ENCODE measurements at places on chromosomes 11 and 22.

DNA sequence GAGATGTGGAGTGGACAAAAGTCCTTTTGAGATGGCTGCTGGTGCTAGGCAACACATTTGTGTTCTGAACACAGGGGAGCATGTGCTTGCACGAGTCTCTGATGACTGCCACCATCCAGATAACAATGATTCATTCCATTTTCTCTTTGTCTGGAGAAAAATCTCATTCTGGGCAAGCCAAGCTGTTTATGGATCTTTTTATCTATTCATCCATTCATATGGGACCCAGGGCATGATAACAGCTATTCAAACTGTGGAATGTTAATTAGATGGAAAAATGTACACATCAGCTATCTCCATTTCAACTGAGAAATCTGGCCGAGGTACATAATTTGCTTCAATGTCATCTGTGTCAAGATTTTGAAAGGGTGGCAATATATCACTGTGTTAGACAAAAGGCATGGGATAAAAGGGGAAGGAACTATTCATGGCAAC, 117.5 kb upstream of the ZBED5 start:
- DNase-seq: no peak

DNA sequence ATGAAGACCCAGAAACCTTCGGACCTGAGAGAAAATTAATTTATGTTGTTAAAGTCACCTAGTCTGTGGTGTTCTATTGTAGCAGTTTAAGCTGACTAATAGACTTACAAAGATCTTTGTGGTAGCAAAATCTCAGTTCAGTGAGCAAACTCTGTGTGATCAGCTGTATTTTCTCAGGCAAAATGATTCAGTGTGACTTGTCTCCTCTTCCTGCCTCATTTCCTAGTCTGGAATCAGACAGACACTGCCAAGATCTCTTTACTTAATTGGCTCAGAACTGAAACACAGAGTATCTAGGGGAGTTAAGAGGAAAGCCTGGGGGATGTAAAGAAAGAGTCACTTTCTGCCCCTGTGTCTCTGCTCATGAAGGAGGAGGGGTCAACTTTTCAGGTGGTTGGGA, 564.7 kb downstream of the KCNA4 start:
- DNase-seq: no peak

DNA sequence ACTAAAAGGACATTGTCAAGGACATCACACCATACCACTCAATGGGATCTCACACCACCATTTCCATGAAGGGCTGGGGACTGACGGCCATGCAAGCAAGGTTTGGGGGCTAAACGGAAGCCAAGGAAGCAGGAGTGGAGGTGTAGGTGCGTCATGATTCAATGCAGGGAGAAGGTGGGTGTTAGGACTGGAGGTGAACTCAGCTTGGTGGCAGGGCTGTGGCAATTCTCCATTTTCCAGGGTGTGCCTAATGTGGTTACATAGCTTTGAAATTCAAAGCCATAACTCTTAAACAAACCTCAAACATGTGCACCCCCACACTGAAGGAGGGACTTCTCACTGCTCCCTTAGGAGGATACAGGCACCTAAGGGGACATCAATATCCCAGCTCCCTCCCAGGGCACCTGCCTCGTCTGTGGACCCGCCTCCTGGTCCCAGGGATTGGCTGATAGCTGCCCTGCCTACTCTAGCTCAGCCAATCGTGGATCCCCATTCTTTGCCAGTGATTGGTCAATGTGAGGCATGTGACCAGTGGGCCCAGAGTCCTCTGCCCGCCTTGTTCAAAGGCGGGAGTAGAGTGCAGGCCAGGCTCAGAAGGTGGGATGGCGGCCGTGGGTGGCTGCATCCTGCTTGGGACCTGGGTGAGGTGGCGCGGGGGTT, 64.6 kb downstream of the CTTN start:
- no peak for DNase-seq

DNA sequence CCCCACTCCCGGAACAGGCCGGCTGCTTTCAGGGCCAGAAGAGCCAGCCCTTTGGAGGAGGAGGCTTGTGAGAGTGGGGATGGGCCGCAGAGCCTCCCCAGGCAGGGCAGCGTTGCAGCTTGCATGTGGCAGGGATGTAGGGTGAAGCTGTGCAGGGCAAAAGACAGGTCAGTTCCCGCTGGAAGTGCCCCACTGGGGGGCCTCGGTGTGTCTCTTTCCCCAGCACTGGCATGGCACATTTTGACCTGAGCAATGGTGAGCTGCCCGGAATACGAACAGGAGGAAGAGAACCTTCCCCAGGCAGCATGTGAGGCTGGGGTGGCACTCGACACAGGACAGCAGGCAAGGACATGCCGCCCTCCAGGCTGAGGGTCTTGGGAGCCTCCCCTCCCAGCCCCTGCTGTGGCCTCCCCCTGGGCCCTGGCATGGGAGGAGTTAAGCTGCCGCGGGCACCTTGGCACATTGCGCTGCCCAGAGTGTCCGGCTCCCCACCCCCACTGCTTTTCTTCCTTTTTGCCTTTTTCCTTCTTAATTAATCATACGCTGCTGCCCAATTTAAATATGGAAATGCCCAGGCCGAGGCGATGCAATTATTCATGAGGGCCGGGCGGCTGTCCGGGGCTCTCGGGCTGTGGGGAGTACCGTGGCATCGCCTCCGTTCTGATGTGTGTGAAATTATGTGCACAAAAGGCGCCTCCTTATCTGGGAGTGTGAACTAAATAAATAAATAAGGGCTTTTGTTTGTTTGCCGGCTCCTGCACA, 76.0 kb upstream of the WNT7B start:
- no peak for DNase-seq

- DNase-seq: no peak
Observed at GRCh38 chr11:13463779-13464290, 813 bp upstream of the BTBD10 start.

DNA sequence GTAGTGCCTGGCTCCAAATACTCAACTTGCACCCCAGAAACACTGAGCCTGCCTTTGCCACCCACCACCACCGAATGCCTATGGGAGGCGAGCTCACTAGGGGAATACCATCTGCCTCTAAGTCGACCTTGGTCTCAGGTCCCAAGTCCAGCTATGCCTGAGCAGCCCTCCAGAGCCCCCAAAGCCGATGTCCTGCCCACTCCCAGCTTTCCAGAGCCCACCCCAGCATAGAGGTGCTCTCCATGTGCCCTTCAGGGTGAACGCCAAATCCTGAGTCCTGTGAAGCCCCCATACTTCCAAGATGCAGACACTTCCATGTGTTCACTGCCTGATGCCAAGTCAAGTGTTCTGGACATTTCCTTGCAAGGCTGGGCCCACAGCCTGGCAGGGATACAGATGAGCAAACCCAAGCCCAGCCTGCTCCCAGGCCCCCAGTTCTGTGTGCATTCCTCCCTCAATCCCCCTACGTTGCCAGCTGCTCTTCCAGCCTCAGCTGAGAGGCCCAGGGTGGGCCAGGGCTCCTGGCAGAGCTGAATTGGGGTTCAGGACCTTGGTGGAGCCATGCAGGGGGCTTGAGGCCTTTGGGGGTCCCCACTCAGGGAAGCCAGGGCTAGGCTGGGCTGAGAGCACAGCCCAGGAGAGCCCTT, 2.6 kb upstream of the KMT5B start:
- DNase-seq: no peak

DNA sequence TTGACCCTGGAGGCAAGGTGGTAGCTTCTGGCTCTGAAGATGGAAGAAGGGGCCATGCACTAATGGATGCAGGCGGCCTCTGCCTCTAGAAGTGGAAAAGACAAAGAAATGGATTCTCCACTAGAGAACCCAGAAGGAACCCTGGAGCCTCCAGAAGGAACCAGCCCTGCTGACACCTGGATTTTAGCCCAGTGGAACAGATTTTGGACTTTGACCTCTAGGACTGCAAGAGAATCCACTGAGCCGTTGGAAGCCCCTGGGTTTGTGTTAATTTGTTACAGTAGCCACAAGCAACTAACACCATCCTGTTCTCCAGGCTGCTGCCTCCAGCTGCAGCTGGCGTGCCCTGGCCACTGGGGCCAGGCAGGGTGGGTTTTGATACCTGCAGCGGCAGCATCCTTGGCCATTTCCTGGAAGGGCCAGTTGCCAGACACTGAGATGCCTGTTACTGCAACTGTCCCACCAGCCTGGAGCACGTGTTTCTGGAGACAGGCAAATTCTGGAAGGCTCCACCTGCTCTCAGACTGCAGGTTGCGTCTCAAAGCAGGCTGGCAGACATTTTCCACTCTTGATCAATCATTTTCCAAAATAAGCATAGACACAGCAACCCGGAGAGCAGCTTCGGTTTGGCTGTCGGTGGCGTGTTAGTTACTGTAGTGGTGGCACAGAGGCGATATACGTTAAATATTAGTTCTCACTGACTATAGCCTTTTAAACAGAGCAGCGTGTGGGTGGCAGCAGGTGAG, 76.8 kb upstream of the PARVG start:
- no peak for DNase-seq

GRCh38 chr11:2827256-2827655, 58.3 kb downstream of the CDKN1C start:
- no peak for DNase-seq

GRCh38 chr11:82494988-82495432, 238.7 kb downstream of the FAM181B start:
- no peak for DNase-seq

DNA sequence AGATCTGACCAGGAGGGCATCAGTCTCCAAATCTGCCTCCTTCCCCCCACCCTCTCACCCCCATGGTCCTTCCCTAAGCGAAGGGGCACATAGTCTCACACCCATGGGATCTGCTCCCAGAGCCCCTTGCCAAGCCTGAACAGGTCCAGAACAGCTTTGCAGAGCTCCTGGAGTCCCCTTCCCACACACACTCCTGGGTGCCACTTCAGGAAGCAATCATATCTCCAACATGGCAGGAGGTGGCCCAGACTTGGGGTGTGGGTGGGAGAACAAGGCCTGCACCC, 63.0 kb downstream of the MICAL3 start:
- DNase-seq: no peak

GRCh38 chr22:48279461-48279756, 1517.0 kb downstream of the TBC1D22A start:
- DNase-seq: no peak

DNA sequence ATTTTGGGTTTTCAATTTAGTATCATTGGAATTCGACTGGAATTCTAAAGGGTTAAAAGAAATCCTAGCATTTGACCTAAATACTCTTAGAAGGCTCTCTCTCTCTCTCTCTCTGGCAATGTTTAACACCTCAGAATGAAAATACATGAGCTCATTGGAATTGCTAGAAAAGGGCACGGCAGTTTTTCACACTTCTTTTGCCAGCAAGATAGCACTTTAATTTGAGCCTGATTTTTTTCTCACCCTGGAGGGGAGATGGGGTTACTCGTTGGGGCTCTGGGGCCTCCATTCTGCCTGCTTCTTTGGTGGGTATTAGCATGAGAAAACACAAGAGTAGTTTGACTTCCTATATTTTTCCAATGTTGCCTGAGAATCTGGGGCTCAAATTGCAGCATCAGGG, 22.8 kb upstream of the CLMP start:
- no peak for DNase-seq

DNA sequence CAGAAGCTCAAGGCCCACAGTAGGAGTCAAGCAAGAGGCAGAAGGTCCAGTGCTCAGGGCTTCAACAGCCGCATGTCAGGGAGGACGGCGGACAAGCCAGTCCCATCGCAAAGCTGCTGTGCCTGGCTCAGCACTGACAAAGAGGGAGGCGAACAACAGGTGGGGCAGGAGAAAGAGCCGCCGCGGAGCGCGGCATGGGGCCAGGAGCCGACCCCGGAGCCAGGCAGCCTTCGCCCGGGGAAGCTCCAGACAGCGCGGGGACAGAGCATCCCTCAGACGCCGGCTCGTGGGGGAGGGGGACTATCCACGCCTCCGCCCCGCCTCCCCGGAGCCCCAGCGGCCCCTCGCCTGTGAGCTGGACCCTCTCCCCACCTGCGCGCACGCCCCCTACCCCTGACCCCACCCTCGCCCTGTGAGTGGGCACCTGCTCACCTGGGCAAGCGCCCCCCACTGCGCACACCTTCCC, 369 bp downstream of the DHCR7 start:
- no peak for DNase-seq

- no peak for DNase-seq
Observed at GRCh38 chr11:102604875-102605274, 20.3 kb downstream of the MMP20 start.

DNA sequence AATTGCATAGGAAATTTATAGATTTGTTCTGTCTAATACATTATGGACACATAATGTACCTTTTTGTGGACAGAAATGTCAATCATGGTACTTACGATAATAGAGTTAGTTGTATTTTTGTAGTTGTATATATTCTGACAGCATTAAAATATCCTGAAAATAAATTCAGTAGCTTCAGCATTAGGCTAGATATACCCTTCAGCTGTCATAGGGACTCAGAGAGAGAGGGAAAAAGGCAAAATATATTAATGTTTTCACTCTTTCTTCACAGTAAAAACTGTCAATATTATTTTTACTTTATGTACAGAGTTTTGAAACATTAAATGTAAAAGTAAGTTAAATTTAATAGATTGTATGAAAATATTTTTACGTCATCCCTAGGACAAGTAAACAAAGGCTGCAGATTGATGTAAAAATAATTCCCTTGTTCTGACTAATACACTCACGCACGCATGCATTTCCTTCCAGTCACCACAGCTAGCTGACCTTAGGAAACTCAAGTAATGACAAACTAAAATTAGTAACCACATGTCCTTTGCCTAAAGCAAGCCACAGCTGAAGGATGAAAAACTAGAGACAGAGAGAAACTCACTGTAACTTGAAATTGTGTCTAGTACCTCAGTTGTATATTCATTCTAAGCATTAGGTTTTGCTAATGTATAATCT, 104.7 kb upstream of the CARD18 start:
- no peak for DNase-seq

- no peak for DNase-seq
Observed at GRCh38 chr22:47573141-47573540, 810.7 kb downstream of the TBC1D22A start.

GRCh38 chr11:75400146-75400865, 988 bp downstream of the RPS3 start:
- DNase-seq: no peak

DNA sequence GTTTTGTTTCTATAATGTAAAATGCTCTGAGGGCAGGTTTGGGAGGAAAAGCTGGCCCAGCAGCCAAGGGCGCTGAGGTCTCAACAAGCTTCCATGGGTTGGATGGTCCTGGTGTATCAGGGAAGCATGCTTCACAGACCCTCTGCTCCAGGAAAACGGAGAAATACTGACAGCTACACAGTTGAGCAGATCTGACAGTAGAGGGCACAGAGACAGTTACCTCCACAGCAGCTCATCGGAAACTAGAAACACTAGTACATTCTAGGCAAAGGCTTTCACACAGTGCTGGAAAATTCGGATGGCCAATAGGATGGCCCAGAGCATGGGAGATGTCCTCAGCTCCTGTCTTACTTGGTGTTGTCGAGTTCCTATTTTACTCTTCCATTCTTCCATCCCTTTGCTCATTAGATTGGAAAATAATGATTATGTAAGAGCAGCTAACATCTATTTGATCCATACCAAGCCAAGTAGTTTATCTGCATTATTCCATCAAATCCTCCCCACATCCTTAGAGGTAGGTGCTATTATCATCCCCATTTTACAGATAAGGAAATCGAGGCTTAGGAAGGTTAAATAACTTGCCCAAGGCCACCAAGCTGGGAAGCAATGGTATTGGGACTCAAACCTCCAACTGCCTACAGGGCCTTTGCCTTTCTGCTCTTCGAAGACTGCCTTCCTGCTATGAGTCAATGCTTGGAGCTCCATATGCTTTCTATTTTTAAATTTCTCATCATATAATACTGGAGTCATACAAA, 28.3 kb downstream of the LMO2 start:
- DNase-seq: no peak

All from stimulated activated CD8-positive, alpha-beta memory T cell treated with anti-CD3 and anti-CD28 coated beads, Interleukin-2, amount 100 ng/mL, for 1 hour (primary cell).